Activated gamma-delta T cell treated with Interleukin-2 at 50 U/mL for 16 hours (primary cell): ENCODE measurements at places on chromosomes 3 and 15.

DNA sequence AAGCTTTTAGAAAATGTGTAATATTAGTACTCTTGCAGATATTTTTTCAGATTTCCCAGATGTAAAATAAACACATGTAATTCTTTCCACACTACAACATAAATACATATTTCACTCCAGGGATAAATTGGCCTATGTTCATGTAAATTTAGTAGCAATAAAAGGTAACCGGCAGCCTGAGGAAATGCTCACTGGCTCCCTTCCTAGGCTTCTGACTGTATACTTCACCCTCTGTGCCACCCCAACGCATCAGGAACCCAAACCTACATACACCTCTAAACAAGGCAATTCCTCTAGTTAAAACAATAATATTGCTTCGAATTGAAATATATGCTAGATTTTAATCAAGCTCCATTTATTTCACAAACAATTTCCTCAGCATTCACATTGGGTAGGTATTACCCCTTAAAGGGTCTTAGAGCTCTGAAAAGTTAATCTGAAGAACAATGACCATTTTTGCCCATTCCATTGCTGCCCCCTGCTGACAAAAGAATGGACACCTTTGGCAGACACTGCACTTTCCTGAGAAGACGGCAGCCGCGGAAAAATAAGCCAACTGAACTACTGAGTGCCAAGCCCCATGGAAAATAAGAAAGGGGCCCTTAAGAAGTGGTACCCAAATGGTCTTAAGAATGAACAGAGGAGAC, 212.5 kb downstream of the OSBPL10 start:
- DNase-seq, result peak; percentile 40

DNA sequence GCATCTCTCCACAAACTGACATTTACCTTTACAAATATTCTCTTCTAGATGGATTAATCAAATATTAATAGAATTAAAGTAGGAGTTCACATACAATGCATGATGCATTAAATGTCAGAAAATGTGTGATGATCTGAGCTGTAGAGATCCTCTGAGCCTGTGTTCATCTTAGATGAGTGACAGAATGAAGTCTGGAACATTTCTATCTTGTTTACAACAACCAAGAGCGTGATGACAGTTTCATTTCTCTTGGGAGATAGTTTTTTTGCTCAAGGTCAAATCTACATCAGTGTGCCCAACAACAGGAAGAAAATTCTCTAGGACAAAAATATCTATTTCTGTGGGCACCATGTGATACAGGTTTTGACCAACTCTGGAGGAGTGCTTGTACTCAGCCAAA, 211.9 kb downstream of the MYRIP start:
- no peak for DNase-seq

- no peak for DNase-seq
Observed at GRCh38 chr3:142657033-142657432, 60.8 kb downstream of the PLS1 start.

DNA sequence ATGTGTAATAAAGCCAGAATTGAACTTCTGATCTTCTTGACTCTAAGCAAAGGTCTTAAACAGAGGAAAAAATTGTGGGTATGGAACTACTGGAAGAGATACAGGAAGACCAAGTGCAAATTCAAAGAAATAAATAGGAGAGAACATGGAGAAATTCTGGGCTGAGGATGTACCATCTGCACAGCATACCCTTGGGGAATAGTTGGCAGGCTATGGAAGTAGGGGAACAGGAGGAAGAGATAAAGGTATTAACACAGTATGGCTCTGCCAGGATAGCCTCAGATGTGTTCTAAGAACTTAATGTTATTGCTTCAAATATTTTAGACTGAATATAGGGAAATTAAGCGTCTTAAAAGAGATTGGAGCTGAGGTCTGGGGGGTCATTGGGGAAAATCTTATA, 485.4 kb downstream of the CNTN3 start:
- no peak for DNase-seq

DNA sequence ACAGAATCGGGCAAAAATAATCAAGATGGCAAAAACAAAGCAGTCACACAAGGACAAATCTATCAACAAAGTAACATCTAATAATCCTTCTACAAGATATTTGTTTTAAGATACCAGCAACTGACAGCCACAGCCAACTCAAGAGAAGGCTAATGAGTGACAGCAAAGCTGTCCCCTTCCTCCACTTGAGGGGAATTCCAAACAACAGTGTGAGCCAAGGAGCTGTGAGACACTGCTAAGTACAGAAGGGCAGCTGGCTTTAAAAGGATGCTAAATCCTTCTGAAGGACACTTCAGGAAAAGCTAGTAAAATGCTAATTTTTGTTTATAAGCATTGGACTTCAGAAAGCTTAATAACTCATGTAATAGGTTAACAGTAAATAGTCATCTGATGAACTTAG, 120.3 kb upstream of the GOLGA8J start:
- DNase-seq, result no peak

DNA sequence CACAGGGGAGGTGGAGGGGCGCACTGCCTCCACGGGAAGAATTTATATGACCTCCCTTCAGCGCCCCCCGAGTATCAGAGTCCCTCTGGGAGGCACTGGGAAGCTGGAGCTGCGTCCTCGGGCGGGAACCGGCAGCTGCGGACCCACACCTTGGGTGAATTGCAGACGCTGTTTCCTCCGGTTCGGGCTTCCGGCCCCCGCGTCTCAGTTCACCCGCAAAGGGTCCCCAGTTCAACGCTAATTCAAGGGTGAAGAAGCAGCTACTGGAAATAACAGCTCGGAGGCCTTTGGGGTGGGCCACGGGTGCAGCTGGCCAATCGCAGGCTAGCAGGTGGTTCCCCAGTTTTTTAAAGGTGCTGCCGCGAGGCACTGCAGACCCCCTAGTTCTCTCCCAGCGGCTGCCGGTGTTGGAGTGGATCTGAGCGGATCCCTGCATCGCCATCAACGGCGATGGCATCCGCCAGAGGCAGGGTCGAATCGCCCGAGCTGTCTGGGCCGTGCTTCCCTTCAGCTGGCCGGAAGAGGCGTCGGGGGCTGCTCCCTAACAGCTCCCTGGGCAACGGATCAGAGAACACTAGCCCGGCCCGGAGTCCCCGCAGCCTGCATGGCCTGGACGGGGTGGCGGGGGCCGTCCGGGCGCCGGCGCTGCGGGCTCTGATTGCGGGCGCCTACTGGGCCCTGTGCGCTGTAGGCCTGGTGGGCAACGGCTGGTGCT, 19.4 kb upstream of the ADAMTS7 start:
- peak; percentile 15 for DNase-seq

GRCh38 chr3:139758654-139759291, 81.0 kb upstream of the NMNAT3 start:
- DNase-seq, result no peak

GRCh38 chr3:38471260-38471857, 17.7 kb downstream of the ACVR2B start:
- DNase-seq, result no peak

- no peak for DNase-seq
Observed at GRCh38 chr3:24110051-24110450, 165.0 kb downstream of the NR1D2 start.

DNA sequence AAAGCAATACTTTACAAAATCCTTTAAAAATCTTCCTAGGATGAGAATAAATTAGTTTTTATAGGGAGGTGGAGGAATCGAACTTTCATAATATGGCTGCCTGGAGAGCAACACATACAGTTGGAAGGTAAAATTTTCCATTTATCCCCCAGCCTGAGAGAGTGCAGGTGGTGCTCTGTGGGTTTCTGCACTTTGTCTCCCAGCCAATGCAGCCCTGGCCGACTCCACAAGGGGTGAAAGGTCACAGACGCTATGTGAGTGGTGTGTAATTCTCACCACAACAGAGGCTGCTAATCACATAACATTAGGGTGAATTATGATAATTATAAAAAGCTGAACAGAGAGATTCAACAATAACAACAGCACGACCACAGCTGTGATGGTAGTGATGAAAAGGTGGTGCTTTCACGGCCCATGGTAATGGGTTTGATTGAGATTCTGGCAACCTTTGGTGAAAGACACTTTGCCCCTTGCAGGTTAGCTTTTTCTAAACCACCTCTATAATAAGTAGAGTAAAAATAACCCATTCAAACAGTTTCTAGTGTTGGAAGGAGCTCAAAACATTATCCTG, 30.1 kb upstream of the NANOGP8 start:
- DNase-seq, result no peak

- no peak for DNase-seq
Observed at GRCh38 chr3:151556596-151556995, 95.7 kb upstream of the IGSF10 start.

DNA sequence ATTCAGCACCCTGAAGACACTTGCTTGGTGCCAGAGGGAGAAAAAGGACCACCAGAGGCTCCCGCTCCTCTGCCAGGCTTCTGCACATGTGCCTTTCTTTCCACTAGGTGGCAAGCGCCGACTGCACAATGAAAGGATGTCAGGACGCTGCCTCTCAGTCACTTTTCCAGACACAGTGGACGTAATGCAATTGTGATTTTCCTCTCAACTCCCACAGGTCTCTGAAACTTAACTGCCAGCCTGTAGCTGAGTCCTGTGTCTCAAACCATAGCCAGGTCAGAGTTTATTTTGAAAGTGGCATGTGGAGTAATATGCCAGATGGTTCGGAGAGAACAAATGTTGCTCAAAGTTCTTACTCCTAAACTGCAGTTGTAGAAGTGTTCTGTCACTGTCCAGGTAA, 162.9 kb downstream of the ITPR1 start:
- DNase-seq, result no peak

GRCh38 chr15:77846360-77846759, 213.6 kb upstream of the LINGO1 start:
- no peak for DNase-seq

GRCh38 chr15:60155661-60156060, 151.6 kb downstream of the FOXB1 start:
- no peak for DNase-seq

DNA sequence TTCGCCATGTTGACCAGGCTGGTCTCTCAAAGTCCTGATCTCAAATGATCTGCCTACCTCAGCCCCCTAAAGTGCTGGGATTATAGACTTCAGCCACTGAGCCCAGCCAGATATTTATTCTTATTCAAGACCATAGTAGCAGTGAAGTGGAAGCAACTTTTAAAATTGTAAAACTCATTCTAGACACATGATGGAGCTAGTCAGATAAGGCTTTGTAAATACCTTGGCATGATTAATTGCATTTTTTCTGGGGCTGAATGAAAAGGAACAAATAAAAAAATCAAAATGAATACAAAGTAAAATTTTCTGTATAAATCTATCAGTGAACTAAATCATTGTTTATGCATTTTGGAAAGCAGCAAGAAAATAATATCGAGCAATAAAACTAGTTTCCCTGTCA, 4.1 kb upstream of the MYO1E start:
- DNase-seq, result no peak

- DNase-seq, result no peak
Observed at GRCh38 chr3:150867434-150867833, 37.8 kb downstream of the MINDY4B start.

DNA sequence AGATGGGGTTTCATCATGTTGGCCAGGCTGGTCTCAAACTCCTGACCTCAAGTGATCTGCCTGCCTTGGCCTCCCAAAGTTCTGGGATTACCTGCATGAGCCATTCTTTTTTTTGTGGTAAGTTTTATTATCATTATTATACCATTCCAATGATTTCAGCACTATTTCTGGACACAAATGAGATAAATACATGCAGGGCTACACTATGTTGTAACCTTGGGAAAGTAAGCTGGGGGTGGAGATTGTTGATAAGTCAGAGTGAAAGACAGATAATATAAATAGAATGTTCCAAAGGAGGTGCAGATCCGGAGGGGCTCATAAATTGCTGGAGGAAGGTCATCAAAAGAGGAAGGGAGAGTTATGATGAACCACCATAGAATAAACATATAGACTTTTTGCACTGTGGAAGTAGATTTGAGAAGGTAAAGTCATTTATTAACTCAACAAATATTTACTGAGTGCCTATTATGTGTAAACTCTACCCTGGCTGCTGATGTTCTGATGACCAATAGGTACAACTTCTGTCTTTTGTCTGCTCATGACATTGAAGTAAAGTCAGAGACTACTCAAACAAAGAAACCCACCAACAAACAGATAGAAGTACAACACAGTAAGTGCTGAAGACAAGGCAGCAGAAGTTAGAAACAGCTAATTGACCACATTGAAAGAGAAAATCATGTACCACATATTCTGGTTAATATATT, 478.9 kb upstream of the GOLIM4 start:
- no peak for DNase-seq

- no peak for DNase-seq
Observed at GRCh38 chr3:155676252-155676981, 68.5 kb downstream of the PLCH1 start.

DNA sequence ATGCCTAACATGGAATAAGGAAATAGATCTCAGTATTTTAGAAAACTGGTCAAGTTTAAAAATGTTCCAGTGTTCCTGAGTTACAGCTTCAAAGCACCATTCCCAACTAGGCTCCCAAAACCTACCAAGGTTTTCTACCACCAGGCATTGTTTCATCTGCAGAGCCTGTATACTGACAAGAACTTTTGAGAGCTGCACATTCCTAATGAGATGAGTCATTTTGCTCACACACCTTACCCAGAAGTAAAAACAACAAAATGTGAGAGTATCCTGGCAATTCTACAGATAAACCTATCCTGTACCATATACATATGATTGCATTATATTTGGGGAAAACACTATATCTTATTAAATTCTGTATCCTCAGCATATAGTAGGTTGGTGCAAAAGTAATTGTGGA, 90.7 kb downstream of the ATP8B4 start:
- DNase-seq, result no peak

- no peak for DNase-seq
Observed at GRCh38 chr3:102533784-102534183, 99.0 kb downstream of the ZPLD1 start.

DNA sequence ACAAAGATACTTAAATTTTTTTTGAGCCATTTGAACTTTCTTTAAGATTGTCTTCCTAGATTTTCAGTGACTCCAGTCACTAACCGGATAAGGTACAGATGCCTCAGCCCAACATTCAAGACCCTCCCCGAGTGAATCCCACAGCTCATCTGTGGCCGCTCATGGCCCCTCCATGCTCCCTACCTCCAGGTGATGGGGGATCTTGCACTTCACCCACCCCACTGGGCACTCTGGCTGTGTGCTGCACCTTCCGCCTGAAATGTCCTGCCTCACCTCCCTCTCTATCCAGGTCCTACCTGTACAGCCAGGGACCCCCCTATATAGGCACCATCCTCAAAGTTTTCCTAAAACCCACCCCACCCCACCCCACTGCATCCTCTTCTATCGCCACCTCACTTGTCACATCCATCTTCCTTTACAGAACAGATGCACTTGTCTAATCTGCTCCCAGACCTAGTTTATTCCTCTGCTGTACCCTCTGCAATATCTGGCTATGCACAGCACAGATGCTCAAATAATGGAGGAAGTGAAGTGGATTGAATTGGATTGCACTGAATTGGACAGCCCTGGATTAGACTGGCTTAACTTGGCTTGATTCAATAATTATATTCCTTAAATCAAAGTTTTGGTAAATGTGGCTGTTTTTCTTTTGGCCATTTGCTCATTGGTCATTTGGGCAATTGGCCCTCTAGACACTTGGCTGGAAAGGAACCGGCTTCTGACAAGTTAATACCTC, 24.5 kb downstream of the NTRK3 start:
- no peak for DNase-seq

GRCh38 chr3:77885381-77885780, 845.5 kb downstream of the ROBO2 start:
- DNase-seq, result no peak

- no peak for DNase-seq
Observed at GRCh38 chr15:59013246-59013873, 25.9 kb downstream of the RNF111 start.
